ENCODE measurements at places on chromosomes 3 and 15.
A peak's percentile ranks its signal among the peaks of the same experiment; 100 is the strongest.

DNA sequence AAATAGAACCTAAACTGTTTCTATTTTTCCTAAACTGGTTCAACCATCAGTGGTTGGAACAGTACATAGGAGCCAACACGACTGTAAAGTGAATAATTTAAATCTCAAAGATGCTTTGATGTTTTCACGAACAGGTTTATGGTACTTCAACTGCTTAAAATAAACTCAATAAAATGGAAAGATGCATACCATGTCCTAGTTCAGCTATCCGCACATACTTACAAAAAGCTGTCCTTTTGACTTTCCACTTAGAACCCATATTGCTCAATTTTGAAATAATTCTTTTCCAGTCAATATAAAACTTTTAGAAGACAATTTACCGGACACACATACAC lies 902 bp downstream of the CMTM6 start:
- DNase-seq, result no peak

DNA sequence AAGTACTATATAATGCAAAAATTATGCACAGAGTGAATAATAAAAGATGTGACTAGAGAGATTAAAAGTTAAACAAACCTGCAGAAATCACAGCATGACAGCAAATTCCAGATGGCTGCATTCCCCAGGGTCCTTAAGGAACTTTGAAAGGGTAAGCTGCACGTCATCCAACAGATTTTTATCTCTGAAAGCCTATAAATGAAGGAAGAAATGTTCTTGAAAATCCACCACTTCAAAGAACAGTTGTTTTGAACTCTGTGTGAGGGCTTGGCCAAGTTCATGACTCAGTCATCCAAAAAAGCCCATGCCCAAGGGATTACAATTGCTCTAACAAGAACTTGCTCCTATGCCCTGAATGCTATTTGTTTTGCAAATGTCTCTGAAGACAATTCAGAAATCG lies 603.6 kb downstream of the PLOD2 start:
- no peak for DNase-seq

- no peak for DNase-seq
These were observed 3.8 kb upstream of the FRMD4B start for GRCh38 chr3:69389520-69390248.

GRCh38 chr3:89783341-89783927 lies 676.0 kb downstream of the EPHA3 start:
- DNase-seq, result no peak

GRCh38 chr15:81133782-81134461 lies at the start of gene CFAP161:
Gene CFAP161, plus strand, starts transcription at chr15:81134270. Its CDS starts 60 bp downstream, at chr15:81134330.
- peak; percentile 88 for DNase-seq
